ENCODE measurements at places on chromosomes 11 and 22.
A peak's percentile ranks its signal among the peaks of the same experiment; 100 is the strongest.

- DNase-seq, result no peak
Observed at GRCh38 chr22:39171623-39172264, 19.3 kb upstream of the CBX7 start.

GRCh38 chr11:75855206-75855605 is 40.2 kb downstream of the UVRAG start:
- DNase-seq, result no peak

DNA sequence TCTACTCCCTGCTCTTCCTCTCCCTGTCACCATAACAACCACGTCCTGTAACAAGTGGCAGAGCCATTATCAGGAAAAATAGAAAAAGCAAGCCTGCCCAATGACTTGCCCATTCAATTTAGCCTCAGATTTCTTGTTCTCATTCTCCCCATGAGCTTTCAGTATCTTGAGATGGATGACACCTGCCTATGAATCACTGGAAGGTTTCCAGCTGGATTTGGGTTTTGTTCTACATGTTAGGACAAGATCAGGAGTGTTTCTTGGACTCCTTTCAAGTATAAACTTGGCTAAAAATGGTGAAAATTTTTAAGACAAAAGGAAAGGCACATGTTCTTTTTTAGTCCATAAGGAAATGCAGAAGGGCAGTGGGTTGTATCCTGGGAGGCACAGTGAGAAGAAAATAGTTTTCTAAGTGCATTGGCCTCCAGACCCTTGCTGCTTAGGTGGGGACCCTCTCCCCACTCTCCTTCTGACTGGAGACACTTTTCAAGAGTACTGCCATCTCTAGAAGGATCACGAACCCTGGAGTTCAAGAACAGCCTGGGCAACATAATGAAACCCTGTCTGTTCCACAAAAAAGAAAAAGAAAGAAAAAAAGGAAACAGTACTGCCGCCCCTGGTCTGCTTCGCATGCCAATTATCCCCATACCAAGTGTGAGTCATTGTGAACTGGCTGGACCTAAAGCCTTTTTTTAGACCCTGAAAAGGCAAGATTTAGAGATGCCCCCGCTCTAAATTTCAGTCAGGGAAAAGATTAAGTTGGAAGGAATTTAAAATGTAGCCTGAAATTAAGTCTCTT is 51.0 kb downstream of the MTNR1B start:
- DNase-seq, result no peak

DNA sequence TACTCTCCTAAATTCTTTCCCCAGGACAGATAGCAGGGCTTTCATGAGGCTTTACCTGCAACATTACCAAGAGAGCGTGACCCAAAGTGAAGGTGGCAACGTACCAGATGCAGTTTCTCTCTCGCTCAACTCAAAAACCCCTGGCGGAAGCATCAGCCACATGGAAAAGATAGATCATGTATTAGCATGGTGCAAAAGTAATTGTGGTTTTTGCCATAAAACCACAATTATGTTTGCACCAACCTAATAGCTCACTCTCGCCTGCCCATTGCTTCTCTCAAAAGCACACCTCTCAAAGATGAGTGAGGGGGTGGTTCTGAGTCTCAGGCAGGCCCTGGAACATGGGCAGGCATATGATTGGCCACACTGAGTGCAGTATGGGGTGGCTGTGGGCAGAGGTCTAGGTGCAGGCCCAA is 7.0 kb downstream of the MS4A6A start:
- no peak for DNase-seq

DNA sequence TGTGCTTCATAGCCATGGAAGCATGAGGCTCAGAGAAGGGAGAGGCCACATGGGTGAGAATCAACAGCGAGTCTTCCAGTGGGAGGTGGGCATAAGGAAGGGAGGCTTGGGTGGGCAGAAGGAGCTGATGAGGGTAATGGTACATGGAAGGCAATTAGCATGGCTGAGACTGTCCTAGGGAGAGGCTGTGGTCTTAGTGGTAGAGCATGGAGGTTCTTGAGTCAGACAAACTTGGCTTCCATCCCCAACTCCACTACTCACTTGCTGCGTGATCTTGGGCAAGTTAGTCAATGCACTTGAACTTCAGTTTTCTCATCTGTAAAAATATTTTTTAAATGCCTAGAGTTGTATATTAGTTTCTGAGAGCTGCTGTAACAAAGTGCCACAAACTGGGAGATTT is 227.2 kb upstream of the E2F8 start:
- DNase-seq, result no peak

DNA sequence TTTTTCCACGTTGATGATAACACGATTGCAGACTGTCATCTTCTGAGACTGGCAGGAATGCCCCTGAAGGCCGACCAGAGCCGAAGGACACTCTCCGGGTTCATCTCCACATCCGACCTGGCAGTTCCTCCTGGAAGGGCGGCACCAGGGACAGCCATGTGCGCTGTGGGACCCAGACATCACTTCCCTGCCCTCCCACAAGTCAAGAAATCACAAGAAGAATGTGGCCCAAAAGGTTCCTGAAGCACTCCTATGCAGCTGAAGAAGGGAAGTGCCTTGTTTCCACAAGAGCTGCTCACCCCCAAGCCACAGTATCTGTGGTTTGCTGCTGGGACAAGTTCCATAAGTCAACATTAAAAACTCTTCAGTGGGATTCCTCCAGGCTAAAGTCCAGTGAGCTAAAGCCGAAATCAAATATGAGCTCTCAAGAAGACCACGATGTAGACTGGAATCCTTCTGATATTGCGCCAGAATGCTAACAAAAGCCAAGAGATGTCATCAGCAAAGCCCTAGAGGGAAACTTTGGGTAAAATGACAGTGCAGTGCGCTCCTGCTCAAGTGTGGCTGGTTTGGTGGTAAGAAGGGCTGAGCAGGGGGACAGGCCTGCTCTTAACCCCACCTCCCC is 21.2 kb downstream of the PACSIN2 start:
- DNase-seq, result peak; percentile 68

DNA sequence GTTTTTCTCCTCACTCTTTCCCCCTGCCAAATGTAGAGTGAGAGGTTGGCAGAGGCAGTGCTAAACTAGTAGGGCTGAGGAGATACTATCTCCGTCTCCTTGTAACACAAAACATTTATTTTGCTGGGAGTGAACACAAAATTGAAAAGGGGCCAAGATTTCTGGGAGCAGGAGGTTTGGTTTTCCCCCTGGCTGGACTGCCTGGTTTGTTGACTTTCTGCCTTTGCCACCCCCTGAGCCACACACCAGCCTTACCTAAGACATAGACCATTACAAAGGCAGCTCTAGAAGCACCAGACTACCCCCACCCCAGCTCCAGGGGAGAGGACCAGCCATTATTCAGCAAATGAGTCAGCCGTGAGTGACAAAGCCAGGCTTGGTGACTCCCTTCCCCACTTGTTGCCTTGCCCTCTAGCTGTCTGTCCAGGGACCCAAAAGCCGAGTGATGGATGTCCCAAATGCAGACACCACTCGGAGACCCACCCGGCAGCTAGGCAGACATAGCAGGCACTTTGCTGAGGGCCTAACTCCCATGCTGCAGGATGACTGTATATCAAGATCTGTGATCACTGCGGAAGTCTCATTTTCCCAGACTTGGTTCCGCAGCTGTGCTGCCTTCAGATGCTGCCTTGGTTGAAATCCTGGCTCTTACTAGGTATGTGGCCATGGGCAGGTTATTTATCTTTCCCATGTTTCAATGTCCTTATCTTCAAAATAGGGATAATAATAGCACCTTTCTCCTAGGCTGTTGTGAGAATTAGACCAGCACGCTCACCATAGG is 17.7 kb upstream of the CDON start:
- no peak for DNase-seq

- no peak for DNase-seq
Observed at GRCh38 chr11:76329983-76330382, 50.9 kb downstream of the THAP12 start.

- no peak for DNase-seq
Observed at GRCh38 chr11:2901196-2901796, 15.7 kb upstream of the CDKN1C start.

- DNase-seq, result no peak
Observed at GRCh38 chr22:35313311-35314121, 13.8 kb downstream of the TOM1 start.

All from left lung (tissue), 14 donors.